RPMI7951 (cell line): ENCODE measurements at places on chromosomes 5 and 9. TPM values are rescaled to one million over a fixed set of nuclear protein-coding genes. Genes with fewer than 3 reads are reported as not detected.

The CDKN2B gene
- total RNA-seq = 8.3 and 9.5 TPM in 2 replicates

The ESM1 gene
- total RNA-seq = 0.12 TPM in 1 of 2 replicates, not detected in the other

The HAPLN1 gene
- under 0.01 TPM in 1 of 2 replicates, not detected in the other for total RNA-seq

The ZNF454 gene
- total RNA-seq = not detected in 2 replicates

The FGF1 gene
- 11.5 and 13.1 TPM in 2 replicates for total RNA-seq

The FOXD4L6 gene
- total RNA-seq = not detected in 2 replicates

The CA9 gene
- total RNA-seq = 73.8 and 82.4 TPM in 2 replicates

The BTNL3 gene
- total RNA-seq = not detected in 2 replicates

The JAKMIP2 gene
- under 0.01 TPM in 1 of 2 replicates, not detected in the other for total RNA-seq

The WNT8A gene
- not detected in 2 replicates for total RNA-seq

The ARHGEF28 gene
- 11.3 and 13.4 TPM in 2 replicates for total RNA-seq

The COL5A1 gene
- 138 and 179 TPM in 2 replicates for total RNA-seq

The DAB2 gene
- total RNA-seq = 8.7 and 19.9 TPM in 2 replicates

The SPINK5 gene
- not detected in 2 replicates for total RNA-seq

The ABLIM3 gene
- total RNA-seq = 19.1 and 25.1 TPM in 2 replicates

The EFNA5 gene
- 0.96 and 2.6 TPM in 2 replicates for total RNA-seq

The TMC1 gene
- total RNA-seq = 0.29 TPM in 1 of 2 replicates, not detected in the other

The LECT2 gene
- total RNA-seq = not detected in 2 replicates
